EL (cell line): ENCODE measurements at places on chromosomes 1 and 21.

GRCh38 chr1:98981917-98982513 is 22.6 kb downstream of the PLPPR5 start:
- DNase-seq, result peak; percentile 61

- no peak for DNase-seq
Observed at GRCh38 chr1:184903111-184903692, 71.1 kb downstream of the NIBAN1 start.

GRCh38 chr1:198155253-198155652 is 1.5 kb upstream of the NEK7 start:
- peak; percentile 86 for DNase-seq

GRCh38 chr1:230843503-230844309 is 24.6 kb downstream of the C1orf198 start:
- DNase-seq, result no peak

DNA sequence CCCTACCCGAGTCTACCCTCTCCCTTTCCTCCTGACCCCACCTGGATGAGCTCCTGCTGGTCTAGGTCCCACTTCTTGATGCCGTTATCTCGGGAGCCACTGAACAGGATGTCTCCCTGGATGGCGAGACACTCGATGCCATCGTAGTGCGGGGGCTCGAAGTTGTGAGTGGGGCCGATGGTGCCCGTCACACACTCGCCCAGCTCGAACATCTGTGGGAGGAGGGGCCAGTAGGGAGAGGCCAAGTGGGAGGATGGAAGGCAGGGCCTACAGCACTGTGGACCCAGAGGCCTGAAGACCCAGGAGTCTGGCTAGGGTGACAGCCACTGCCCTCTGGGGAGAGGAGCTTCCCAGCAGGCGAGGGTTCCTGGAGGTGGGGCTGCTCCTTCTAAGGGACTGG is 48.1 kb downstream of the KIF21B start:
- DNase-seq, result no peak

- DNase-seq, result no peak
Observed at GRCh38 chr1:236681219-236681618, 5.1 kb upstream of the ACTN2 start.

DNA sequence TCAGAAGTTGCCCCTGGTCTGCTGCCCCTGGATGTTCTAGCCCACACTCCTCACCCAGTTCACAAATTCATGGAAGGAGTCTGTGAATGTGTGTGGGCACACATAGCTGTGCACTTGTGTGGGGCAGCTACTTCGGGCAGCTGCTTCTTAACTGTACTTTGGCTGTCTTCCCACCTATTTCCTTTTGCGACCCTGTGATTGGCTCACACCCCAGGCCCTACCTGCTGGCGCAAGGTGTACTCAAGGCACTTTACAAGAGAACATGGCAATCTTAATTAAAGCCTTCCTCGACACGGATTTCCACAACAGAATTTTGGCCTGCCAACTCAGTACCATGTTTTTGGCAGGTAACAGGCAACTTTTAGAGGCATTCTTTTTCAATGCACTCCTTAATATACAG is 86.5 kb upstream of the CTTNBP2NL start:
- no peak for DNase-seq

DNA sequence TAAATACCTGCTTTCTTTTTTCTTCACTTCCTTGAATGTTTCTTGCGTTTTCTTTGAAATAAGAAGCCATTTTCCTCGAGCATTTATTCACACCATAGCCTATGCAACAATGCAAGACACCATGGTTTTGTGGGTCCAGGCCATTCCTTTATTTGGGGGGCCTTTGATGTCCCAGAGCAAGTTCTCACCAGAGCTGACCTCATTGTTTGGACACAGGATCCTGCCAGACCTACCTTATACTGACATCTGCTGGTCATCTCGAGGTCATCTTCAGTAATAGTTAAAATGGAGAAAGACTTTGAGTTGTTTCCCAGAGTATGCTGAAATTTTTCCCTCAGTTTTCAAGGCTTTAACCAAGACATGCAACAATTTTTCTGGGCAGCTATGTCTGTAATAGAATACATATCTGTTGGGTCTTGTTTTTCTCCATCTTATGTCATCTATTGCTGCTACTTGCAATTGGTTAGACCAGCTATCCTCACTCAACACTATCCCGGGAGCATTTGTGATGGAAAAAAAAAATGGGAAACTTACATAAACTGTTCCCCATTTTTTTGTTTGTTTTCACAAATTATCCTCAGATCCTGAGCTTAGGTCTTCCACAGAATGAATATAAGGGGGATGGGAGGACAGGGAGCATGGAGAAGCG is 34.0 kb upstream of the BACE2 start:
- DNase-seq, result peak; percentile 42

DNA sequence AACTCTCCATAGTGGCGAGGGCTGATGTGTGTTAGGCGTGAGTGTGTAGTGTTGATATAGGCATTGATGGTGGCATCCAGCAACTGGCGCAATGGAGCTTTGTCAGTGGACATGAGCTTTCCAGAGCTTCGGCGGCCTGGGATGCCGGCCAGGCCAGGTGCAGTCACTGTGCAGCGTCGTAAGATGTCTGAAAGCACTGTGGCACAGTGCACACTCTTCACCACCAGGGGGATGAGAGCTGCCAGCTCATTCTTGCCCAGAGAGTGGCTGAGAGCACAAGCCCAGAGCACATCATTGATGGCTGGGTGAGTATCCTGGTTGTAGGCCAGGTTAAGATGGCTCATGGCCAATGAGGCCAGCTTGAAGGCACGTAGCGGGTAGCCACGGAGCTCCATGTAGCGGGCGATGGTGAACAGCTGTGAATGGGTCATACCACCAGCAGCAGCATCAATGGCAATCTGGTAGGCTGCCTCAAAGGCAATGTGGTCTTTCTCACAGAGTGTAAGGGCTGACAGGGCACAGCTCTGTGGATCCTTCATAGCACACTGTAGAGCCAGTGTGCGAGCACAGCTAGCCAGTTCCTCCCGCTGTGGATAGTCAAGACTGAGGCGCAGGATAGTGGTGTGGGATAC is 6.7 kb downstream of the UROD start:
- DNase-seq, result peak; percentile 57

GRCh38 chr1:33042831-33043230 is 6.1 kb upstream of the AK2 start:
- no peak for DNase-seq

- DNase-seq, result no peak
Observed at GRCh38 chr1:95071539-95071938, 1.2 kb downstream of the ALG14 start.

DNA sequence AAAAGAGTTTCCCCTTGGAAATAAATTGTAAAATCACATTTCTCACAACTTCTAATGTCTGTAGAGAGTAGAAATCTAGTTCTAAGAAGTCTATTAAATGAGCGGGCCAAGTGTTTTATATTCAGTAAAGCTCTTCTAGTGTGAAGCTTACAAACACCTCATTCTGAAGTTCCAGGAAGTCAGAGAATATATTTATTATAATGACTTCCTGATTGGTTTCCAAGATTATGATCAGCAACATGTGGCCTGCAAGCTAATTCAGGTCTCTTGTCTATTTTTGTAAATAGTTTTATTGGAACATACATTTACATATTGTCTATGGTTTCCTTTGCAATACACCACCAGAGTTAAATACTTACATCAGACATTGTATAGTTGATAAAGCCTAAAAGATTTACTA is 603.9 kb downstream of the AMY1C start:
- no peak for DNase-seq

- DNase-seq, result peak; percentile 77
Observed at GRCh38 chr1:9671377-9672140, 20.0 kb downstream of the PIK3CD start.

DNA sequence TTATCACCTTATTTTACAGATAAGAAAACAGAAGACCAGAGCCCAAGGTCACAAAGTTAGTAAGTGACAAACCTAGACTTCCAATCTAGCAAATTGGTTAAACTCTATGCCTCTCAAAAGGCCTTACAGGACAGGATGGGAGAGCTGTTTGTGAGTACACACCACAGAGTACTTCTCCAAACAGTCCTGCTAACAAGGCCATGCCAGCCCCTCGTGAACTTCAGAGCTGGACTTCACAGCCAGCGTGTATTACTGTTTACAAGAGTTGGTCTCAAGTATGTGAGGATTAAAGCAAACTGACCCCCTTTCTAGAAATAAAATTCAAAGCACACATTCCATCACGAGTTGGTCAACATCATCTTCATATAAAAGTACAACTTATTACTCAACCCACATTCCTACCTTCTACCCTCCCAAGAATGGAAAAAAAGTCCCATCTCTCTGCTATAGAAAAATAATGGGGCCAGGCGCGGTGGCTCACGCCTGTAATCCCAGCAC is 19.8 kb upstream of the UBR4 start:
- DNase-seq, result no peak

DNA sequence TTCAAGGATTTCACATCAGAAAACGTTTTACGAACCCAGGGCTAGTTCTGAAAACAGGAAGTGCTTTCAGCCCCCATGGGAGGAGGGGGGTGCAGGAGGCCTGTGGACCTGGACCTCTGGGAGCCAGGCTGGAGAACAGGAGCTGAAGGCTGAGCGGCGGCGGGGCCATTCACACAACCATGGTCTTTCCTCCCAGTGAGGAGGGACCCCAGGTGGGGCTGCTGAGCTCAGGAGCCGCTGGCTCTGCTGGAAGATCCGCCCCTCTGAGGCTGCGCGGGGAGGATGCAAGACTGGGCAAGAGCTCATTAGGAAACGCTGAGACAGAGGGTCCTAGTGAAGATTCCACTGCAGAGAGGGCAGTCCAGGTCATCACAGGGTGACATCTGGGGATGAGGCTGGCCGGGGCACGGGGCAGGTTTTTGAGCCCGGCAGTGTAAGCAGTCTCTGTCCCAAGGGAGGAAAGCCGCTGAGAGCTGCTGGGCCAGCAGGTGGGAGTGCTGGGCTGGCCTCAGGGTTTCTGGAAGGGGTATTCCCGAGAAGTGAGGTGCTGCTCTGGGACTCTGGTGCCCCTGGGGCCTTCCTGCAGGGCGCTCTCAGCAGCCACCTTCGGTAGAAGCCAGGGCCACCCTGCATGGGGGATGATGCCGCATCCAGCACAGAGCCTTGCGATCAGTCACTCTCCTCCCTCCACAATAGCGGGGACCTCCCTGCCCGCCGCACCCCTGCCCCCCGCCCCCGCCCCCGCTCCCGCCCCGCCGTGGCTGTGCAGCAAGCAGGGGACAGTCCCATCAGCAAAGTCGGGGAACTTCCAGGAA is 7.5 kb downstream of the MX2 start:
- DNase-seq, result no peak

DNA sequence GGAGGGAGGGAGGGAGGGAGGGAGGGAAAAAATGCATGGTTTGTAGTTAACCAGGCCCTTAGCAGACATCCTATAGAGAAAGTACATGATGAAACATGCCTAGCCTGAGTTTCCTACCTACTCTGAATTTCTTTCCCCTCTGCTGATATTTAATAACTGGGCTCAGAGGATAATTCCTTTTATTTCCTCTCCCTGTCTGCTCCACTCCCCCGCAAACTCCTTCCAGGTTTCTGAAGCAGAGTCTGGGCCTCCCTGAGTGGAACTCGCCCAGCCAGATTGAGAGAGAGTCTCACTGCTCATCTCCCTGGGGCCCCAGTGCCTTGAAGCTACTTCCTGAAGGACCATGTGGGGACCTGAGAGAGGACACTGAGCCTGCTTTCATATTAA is 111.9 kb upstream of the SLC44A3 start:
- no peak for DNase-seq

- DNase-seq, result peak; percentile 27
Observed at GRCh38 chr1:72140222-72140621, 142.1 kb downstream of the NEGR1 start.

- DNase-seq, result no peak
Observed at GRCh38 chr1:26882696-26883463, 7.2 kb downstream of the GPN2 start.

- no peak for DNase-seq
Observed at GRCh38 chr1:6953907-6954364, 168.7 kb downstream of the CAMTA1 start.

DNA sequence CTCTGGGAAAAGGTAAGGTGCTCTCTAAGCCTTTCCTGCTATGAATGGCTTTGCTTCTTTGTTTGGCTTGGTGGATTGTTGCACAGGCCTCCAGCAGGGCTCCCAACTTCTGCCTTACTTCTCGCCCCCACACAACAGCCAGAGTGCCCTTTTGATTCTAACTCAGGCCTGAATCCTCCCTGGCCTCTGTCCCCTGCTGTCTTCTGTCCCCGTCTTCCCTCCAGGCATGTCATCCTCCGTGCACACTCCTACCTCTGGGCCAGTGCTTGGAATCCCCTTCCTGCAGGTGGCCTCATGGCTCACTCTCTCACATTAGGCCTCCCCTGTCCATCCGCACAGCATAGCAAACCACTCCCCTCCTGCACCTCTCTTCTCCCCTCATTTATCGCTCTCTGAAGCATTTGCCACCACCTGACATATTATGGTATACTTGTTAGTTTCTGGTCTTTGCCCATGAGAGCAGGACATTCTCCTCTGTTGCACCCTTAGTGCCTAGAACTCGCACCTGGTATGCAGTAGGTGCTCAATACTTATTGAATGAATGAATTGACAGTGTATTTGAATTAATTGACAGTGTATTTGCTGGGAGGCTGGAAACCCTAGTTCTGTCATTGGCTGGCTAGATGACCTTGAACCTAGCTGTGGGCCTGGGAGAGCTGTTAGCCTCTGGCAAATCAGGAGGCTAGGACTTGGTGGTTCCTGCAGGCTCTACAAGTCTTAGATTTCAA is 2.9 kb downstream of the ZDHHC18 start:
- DNase-seq, result no peak

GRCh38 chr1:179230251-179230650 is 774 bp upstream of the ABL2 start:
- peak; percentile 79 for DNase-seq
